Stimulated activated CD8-positive, alpha-beta memory T cell treated with anti-CD3 and anti-CD28 coated beads, Interleukin-2, amount 100 ng/mL, for 48 hours (primary cell): ENCODE measurements at places on chromosomes 13 and 19.

- DNase-seq: no peak
Measured at GRCh38 chr19:10203686-10204085, 8.9 kb upstream of the DNMT1 start.

GRCh38 chr13:38602266-38602665 lies 84.6 kb upstream of the FREM2 start:
- no peak for DNase-seq

GRCh38 chr13:74134777-74135325 lies 647 bp upstream of the KLF12 start:
- DNase-seq: peak; percentile 65

- no peak for DNase-seq
Measured at GRCh38 chr13:26095846-26096610, 44.2 kb upstream of the SHISA2 start.

- DNase-seq: no peak
Measured at GRCh38 chr13:99459099-99459850, 42.0 kb upstream of the TM9SF2 start.

- no peak for DNase-seq
Measured at GRCh38 chr19:33387351-33388230, 14.1 kb downstream of the CEBPG start.

- no peak for DNase-seq
Measured at GRCh38 chr13:49997955-49998354, 1.1 kb downstream of the TRIM13 start.

DNA sequence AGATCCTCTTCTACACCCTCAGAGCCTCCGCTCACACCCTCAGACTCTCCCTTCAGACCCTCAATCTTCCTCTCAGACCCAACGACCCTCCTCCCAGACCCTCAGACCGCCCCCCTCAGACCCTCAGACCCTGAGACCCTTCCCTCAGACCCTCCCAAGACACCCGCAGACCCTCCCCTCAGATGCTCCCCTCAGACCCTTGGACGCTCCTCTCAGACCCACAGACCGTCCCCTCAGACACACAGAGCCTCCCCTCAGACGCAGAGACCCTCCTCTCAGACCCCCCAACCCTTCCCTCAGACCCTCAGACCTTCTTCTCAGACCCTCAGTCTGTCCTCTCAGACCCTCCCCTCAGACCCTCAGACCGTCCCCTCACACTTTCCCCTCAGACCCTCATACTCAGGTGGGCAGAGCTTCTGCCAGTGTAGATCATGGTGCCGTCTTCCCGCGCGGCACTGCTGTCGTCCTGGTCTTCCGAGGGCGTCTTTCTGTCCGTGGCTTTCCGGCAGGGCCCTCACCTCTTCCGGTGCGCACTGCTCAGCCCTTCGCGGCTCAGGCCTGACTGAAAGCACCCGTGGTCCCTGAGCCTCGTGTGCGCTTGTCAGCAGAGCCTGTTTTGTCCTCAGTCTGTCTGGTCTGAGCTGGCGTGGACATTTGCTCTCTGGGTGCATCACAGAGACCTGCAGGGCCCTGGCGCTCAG lies 18.9 kb upstream of the TFDP1 start:
- no peak for DNase-seq

- no peak for DNase-seq
Measured at GRCh38 chr13:53161251-53161650, 132.6 kb downstream of the OLFM4 start.

GRCh38 chr13:61261746-61262472 lies 153.7 kb downstream of the PCDH20 start:
- DNase-seq: no peak

DNA sequence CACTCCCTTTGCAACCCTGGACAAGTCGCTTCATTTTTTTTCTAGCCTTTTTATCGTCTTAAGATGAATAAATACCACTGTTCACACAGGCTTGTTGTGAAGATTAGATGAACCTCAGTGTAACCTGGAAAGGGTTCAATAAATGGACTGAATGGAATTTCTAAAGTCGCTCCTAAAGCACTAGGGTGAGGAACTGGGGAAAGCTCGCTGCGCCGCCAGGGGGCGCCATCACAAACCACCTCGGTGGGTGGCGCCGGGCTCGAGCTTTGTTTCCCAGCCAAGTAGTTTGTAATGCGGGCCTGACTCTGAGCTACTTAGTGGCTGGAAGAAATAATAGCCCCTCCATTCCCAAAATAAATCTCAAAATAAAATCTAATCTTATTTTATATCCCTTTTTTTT lies 2.2 kb upstream of the CEACAM6 start:
- DNase-seq: peak; percentile 73

GRCh38 chr13:52345048-52345447 lies 60.9 kb downstream of the THSD1 start:
- no peak for DNase-seq

DNA sequence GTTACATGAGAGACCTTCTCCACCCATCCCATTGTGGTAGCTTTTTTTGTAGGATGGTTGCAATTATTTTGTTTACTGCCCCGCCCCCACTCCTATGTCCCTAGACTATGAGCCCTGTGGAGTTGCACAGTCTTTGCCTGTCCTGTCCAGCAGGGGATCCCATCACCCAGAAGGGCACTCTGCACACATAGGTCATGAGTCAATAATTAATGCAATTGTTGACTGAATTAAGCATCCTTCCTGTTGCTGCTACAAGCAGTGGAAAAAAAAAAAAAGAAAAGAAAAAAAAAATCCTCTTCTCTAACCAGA lies 14.2 kb downstream of the C19orf81 start:
- no peak for DNase-seq

GRCh38 chr19:57267291-57267690 lies 13.0 kb upstream of the ZNF460 start:
- no peak for DNase-seq

- no peak for DNase-seq
Measured at GRCh38 chr13:40130871-40131636, 475.6 kb downstream of the COG6 start.

- DNase-seq: no peak
Measured at GRCh38 chr13:38941353-38941945, 49.2 kb downstream of the STOML3 start.

- DNase-seq: peak; percentile 44
Measured at GRCh38 chr19:29660835-29661234, 4.4 kb upstream of the PLEKHF1 start.

GRCh38 chr19:14183741-14184350 lies 22.1 kb downstream of the ADGRL1 start:
- no peak for DNase-seq

DNA sequence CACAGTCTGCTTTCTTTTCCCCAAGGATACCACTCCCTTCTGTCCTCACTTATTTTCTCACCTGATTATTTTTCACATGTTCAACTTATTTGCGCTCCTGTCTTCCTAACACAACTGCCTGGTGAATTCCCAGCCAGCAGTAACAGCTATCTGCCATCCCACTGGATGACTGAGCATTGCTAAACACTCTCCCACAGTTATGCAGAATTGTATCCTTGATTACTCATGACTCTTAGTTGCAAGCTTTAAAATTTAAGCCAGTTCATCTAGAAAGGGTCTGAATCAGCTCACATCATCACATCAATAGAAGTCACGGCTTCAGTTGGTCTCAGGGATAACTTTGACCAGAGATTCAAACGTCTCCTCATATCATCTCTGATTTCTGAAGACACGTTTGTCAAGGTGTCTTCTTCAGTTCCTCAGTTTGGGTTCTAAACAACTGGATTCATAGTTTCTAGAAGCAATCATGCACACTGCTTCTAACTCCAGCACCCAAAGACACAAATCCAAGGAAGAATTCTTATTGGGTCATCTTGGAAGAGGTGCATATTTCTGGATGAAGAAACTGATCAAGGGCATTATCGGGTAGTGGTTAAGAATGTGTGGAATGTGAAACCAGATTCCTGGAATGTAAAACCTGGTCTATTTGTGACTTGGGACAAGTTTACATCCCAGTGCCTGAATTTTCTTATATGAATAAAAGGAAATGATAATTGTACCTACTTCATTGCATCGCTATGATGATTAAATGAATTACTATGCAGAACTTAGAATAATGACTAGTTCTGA lies 13.9 kb upstream of the DACH1 start:
- no peak for DNase-seq

DNA sequence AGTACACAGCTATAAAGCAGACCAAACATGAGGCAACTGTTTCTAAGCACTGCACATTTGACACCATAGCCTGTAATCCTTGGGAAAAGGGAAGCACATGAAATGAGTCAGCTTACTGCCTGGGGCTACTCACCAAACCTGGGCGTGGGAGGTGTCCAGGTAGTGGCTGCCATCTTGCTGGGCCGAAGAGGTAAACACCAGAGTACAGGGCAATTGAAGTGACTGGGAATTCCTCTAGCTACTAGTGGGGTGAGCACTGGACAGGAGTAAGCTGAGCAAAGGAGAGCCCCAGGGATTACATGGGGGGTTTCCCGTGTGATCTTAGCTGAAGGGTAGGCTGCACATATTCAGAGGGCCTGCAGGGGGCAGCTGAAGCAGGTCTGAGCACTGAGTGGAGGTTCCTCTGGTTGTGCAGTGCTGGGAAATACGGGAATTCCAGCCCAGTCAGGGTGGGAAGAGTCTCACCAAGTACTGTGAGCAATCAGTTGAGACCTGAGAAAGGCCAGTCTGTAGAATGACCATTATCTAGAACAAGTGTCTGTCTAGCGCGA lies 140.5 kb downstream of the SLC7A1 start:
- no peak for DNase-seq

DNA sequence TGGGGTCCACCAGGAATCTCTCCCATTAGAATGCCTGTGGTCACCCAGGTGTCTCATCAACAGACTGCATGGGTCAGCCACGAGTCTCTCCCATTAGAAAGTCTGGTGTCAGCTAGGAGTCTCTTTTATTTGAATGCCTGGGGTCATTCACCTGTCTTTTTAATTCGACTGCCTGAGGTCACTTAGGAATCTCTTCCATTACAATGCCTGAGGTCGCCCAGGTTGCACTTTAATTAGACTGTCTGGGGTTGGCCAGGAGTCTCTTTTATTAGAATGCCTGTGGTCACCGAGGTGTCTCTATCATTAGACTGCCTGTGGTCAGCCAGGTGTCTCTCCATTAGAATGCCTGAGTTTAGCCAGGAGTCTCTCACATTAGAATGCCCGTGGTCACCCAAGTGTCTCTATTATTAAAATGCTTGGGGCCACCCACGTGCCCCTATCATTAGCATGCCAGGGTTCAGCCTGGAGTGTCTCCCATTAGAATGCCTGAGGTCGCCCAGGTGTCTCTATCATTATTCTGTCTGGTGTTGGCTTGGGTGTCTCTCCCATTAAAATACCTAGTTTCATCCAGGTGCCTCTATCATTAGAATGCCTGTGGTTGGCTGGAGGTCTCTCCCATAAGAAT lies 1474.3 kb downstream of the UQCRFS1 start:
- no peak for DNase-seq

DNA sequence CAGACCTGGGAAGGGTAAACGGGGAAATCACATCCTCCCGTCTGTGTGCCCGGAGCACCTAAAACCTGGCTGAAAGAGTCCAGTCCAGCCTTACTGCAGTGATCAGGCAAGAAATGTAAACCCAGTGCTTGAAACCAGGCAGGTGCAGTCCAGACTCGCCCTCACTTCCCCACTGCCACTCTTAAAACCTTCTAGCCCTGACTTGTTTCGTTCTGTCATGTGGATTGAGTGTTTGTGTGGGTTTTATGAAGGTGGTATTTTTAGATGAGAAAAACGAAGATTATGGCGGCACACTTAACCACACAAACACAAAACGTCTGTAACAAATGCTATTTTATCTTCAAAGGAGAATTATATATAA lies 839 bp upstream of the CKAP2 start:
- no peak for DNase-seq

DNA sequence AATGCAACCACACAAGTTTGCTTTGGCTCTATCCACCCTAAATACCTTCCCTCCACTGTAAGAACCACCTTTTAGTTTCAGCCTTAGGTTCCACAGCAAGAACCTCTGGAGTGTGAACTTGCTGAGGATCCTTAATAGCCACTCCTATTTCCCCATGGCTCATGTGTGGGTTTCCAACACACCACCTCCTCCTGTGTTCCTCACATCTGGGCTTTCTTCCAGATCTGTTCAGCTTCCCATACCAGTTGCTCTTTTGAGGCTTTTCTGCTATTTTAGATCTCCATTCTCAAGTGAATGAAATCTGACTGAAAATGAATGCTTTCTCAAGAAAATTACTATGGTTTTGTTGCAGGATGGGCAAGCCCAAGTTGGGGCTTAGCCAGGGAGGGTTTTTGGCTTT lies 104.8 kb upstream of the MIR17HG start:
- no peak for DNase-seq

DNA sequence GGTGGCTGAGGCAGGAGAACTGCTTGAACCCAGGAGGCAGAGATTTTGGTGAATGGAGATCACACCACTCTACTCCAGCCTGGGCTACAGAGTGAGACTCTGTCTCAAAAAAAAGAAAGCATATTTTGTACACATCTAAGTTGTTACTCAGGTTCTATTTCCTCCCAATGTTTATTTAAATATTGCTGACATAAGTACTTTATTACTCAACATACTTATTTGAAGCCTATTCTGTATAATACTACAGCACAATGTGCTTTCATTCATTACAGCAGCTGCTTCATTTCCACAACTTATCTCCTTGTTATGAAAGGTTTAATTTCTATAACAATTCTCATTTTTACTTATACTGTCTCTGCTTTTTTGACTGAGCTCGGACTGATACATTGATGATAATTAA lies 495.7 kb downstream of the SLITRK1 start:
- DNase-seq: no peak

- no peak for DNase-seq
Measured at GRCh38 chr19:35216016-35216832, 12.3 kb downstream of the FAM187B start.

GRCh38 chr13:22162889-22163288 lies 492.0 kb downstream of the FGF9 start:
- DNase-seq: no peak

- peak; percentile 82 for DNase-seq
Measured at GRCh38 chr19:3035542-3036118, 6.5 kb upstream of the TLE2 start.

DNA sequence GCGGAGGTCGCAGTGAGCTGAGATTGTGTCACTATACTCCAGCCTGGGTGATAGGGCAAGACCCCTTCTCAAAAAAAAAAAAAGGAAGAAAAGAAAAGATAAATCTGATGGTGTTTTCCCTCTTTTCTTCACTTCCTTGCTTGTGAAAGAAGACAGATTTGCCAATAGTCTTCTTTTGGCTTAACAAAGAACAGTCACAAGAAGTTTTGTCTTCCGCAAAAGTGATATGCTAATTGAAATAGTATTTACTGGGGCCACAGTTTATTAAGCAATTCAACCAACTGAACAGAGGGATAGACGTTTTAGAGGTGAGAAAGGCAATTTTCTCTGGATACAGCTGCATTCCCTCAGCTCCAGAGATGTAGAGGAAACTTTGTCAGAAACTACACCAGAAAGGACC lies 22.9 kb upstream of the PLAUR start:
- DNase-seq: no peak
